KG1 (cell line): ENCODE measurements at places on chromosomes 4 and X.
A peak's percentile ranks its signal among the peaks of the same experiment; 100 is the strongest.

DNA sequence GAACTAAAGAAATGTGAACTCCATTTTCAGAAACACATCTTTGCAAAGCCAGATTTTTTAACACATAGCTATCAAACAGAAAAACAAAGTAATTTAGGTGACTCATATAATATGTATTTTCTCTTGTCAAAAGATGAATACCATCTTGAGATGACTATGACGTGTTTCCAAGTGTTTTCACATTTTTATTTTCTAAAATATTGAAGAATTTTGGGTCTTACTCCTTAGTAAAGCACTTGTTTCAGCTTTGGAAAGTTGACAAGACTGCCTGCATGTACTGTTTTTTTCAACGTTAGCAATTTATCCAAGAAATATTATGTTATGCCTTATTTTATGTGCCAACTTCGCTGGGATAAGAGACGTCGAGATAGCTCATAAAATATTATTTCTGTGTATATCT lies 733.9 kb upstream of the EPHA5 start:
- no peak for DNase-seq

DNA sequence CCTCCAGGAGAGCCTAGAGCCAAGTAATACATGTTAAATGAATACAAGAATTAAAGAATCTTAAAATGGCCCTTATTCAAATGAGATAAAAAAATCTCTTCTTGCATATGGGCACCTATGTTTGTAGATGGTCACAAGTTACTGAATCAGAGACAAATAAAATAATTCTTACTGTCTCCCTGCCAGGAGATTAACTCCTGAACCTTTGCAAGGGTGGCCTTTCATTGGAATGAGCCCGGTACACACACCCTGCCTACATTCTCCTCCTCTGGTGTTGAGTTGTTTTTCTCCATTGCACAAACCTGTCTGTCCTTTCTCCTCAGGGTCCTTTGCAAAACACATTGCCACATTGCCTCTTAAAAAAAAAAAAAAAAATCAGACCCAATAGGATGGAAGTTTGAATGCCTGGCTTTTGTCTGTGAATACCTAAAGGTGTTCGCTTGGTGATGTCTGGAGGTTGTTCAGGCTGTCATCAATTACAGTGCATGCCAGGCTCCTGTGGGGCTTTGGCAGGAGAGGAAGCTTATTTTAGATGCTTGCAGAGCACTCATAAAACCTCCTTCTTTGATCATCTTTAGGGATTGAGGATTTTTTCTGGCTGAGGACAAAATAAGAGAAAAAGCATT lies 8.3 kb upstream of the TMEM154 start:
- DNase-seq = no peak

GRCh38 chr4:91422011-91422410 lies 881.8 kb upstream of the GRID2 start:
- DNase-seq = no peak

GRCh38 chr4:125315576-125316400 lies 1.0 kb downstream of the FAT4 start:
- no peak for DNase-seq

DNA sequence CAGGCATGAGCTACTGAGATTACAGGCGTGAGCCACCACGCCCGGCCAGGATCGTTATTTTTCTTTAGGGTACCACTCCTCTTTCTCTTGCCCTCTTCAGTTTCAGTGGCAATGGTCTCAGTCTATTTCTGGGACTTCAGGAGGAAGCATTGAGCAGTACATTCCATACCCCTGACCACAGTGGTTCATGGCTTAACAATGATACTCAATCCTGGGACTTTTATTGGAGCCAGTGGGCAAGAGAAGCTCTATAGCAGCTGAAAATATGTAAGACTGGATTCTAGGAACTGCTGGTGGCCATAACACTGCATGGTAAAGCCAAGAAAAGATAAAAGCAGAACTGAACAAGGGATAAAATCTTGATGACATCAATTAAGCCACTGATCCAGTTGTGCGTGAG lies 5.8 kb upstream of the CCNA2 start:
- DNase-seq = no peak

GRCh38 chrX:42149281-42149680 lies 225.9 kb upstream of the CASK start:
- DNase-seq = no peak

GRCh38 chr4:79232540-79232939 lies 93.3 kb downstream of the NAA11 start:
- DNase-seq = no peak

- no peak for DNase-seq
Measured at GRCh38 chrX:152428120-152428519, 23.0 kb downstream of the GABRA3 start.

GRCh38 chrX:38293741-38294140 lies 33.6 kb downstream of the RPGR start:
- no peak for DNase-seq

DNA sequence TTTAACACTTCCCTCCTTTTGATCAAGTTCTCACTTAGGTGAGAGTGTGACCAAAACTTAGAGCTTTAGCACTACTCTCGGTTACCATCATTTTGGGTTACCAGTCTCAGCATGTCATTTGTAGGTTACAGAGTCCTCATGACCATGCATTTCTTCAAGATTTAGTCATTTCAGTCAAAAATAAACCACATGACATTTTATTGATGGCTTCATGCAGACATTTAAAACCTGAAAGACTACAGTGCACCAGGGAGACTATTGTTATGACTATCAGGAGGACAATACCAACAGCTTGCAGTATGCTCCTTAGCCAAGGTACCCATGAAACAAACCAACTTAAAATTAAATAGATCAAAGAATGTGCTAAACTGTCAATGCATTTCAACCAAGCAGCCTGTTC lies 498.1 kb upstream of the FSTL5 start:
- DNase-seq = no peak

DNA sequence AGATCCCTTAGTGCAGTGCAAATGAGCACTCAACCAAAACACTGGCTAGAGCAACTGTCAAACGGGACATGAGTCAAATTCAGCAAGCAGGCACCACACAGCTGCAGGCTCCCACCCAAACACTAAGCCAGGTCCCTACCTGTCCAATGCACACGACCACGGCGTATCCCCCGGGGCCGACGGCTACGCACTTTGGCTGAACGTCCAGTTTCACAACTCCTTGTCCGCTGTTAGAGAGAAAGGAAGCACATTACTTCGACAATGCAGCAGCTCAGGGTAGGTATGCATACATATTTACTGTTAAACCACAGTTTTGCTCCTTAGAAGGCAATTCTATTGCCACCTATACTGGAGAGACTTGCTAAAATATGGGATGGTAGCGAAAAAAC lies 35.4 kb downstream of the WDR1 start:
- no peak for DNase-seq

DNA sequence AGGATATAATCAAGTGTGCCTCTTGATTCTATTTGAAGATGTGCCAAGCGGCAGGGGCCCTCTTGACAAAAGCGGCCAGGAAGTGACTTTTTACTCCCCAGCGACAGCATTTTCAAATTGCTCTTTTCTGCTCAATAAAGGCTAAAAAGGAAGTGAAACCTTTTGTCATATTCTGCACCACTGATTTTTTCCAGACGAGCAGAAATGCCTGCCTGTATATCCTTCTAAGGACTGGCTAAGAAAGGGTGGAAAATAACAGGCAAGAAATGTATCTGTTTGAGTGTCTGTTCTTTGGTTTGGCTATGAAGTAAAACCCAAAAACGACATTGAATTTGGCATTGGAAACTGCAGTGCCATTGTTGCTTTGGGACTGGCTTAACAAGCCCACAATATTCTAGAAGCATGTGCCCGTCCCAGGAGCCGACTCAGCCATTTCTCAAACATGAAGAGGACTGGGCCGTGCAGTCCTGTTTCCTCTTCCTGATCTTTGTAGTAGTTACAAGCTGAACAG lies 25.4 kb downstream of the TMSB4X start:
- DNase-seq = peak; percentile 5

DNA sequence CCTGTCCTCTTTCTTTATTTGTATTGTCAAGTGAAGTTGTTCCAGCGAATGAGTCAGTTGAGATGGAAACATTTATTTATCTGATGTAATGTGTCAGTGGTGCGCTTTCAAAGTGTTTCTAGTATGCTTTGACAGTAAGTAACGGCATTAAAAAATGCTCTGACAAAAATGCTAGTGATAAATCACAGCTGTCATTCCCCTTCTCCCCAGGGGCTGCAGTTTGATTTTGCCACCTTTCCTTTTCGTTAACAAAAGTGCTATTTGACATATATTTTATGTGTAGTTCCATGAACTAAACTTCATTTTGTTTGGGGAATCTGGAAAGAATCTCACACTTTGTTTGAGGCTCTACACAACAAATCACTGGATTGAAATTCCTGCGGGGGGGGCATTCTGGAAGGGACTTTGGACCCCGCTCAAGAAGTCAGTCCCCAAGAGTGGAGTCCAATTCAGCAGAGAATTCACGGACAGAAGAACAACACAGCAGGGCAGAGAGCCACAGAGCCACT lies 7.6 kb upstream of the TBC1D19 start:
- DNase-seq = no peak

DNA sequence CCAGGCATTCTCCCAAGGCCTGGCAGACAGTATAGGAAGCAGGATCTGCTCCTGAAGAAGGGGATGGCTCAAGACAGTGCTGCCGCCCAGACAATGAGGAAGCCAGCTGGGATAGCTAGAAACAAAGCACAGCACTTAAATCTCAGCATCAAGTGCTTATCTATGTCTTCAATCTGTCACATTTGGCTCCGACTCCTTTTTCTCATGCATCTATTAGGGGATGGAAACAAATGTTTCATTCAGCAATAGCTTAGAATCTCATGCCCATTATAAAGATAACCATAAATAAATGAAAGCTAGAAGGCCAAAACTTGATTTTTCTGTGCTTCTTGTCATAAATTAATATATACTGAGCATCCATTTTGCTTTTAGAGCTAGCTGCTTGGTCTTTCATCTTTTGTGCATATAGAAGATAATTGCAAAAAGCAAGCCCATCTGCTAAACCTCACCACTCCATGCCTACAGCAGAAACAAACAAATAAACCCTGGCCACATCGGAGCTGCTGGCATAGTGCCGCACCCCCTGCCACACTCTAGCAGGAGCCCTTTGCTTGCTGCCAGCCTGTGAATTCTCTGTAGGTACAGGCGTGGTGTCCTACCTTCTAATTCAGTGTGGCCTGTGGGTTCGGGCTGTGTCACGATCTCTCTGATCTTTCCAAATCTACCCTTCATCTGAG lies 75.9 kb downstream of the AASDH start:
- DNase-seq = no peak

DNA sequence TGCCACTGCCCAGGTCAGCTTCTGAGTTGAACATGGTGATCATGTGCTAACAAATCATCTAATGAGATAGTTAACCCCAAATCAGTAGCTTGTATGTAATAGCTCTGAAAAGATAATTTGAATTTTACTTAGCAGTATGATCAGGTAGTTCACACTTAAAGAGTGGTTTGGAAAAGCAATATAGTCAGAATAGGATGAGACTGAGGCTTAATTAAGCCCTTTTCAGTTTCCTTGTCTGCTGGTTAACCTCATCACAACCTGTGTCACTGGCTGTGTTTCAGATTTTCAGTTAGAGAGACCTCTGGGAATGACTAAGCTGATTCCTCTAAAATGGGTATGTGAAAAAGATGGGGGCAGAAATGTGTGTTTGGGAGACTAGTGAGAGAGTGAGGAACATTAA lies 38.1 kb downstream of the GPR174 start:
- no peak for DNase-seq

DNA sequence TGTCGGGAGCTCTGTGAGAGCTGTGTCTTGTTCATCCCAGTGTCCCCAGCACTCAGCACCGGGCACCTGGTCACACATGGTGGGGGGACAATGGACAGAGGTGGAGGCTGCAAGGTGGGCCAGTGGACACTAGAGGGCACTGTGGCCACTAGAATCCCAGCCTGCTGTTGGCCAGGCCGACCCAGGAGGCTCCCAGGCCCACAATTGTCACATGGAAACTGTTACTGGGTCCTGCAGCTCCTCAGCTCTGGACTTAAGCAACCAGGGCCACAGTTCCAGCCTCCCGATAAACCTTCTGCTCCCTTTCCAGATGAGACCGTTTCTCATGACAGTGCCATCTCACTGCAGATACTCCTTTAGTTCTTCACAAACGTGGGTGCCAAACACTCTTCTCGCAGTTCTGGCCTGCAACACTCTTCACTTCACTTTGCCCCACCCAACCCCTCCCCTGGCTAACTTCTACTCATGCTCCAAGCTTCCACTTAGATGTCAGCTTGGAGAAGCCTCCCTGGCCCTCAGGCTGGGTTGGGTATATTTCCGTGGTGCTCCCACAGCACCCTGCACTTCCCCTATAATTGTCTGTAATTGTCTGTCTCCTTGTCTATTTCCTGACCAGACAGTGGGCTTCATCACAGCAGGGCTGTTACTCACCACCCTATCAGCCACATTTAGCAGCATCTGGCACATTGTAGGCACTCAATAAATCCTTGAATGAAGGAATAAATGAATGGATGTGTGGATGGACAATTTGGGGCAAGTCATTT lies 3.5 kb upstream of the IQSEC2 start:
- DNase-seq = peak; percentile 3

- DNase-seq = no peak
Measured at GRCh38 chr4:184384056-184384809, 90.1 kb downstream of the IRF2 start.

DNA sequence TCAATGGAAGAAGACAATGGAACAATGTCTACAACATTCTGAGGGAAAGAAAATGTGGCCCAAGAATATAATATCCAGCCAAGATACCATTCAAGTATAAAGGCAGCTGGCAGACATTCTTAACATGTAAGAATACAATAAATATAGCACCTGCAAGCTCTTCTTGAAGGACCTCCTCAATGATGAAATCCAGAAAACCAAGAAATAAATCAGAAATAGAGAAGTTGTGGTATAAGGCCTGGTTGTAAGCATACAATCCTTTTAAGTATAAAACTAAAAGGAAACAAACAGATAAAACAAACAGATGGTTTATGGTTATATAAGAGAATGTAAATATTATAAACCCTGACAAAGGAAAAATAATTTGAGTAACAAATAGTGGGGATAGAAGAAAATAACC lies 33.4 kb downstream of the SYTL4 start:
- no peak for DNase-seq

- no peak for DNase-seq
Measured at GRCh38 chrX:48971249-48972219, at the start of gene KCND1. Gene KCND1 (minus strand): TSS chrX:48971844. CDS start chrX:48970271, 1,573 bp downstream.

- no peak for DNase-seq
Measured at GRCh38 chr4:180932370-180933001, 1310.7 kb upstream of the TENM3 start.

DNA sequence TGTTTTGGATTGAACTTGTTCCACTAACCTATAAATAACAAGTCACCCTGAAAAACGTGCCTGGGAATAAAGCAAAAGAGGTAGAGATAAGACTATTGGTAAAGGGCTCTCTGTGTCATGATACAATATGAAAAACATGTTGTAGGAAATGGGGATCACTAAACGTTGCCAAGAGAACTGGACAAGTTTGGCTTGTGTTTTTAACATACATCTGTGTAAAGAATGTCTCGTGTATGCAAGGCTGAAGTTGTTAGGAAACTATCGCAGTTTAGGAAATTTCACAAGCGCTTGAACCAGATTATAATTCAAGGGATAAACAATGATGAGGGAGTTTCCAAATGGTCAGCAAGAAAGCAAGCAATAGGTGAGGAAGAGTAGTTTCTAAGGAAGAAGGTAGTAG lies 655.8 kb downstream of the PCDH7 start:
- DNase-seq = no peak
